NCI-H1436 (cell line): ENCODE measurements at places on chromosomes 6 and 20.

DNA sequence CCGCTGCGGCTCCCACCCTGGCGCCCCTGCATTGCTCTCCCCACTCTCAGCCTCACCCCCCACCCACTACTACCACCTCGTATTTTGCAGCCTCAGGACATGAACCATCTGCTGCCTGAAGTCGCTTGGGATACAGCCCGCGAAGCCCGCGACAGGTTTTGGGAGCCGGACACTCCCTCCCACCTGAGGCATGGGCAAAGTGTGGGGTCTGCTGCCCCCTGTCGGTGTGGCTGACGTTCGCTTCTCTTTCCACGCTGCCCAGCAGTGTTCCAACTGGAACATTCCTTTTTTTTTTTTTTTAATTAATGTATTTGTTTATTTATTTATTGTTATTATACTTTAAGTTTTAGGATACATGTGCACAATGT lies 15.3 kb upstream of the LPA start:
- no peak for DNase-seq

DNA sequence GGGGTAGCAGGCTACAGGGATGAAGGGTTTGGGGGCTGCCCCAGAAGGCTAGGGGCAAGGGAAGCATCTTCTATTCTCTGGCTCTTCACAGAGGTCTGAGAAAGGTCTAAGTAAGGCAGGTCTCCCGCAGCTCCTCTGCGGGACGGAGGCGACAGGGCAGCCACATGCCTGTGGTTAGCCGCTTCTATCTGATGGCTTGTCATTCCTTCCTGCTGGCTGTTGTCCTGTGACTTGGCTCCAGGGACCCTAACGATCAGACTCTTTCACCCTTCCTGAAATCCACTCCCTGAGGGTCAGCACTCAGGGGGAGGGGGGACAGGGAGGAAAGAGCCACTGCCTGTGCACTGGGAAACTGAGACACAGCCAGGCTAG lies 673 bp downstream of the CST7 start:
- DNase-seq: no peak

DNA sequence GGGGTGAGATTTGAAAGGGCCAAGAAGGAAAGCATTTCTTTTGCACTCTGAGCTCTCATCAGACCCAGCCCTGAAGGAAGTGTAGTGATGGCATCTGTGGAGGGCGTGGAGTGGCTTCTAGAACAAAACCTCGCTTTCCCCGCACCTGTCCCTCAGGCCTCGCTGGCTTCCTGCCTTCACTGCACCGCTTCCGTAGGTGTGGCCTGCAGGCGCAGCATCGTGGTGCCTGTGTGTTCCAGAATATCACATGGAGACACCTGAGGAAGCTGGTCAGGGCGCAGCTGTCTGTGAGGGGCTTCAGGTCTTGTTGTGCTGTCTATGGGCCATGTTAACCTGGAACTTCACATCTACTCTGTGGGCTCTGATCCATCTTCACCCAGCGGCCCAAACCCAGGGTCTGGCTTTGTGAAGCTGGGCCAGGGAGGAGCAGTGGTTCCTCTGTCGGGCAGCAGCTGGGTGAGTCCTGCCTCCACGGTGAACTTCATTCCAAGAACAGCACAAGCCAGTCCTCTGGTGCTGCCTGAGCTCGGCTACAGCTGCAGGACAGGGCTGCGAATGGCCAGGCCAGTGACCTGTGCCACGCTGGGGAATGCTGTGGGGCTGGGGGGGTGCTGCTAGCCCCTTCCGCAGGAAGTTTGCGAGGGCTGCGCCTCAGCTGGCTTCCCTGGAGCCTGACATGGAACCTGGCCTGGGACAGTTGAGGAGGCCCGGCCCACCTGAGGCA lies 40.9 kb downstream of the DSTN start:
- DNase-seq: no peak

DNA sequence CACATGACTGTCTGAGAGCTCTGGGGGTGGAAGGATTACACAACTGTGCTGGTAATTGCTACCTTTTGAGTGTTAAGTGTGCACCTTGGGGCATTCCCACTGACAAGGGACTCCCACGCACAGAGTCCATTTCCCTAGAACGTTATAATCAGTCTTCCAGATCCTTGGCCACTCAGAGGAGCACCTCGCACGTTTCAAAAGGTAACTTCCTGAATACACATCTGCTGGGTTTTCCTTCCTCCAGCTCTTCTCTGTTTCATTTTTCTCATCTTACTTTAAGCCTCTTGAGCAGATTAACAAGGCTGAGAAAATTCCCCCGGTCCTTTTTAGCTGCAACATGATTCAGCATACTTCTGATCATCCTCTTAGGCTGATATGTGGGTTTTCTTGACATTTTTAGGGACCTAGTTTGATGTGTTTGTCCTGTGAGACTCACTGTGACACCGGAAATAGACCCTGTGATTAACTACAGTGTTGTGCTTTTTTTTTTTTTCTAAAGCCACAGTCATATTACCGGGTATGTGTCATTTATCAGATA lies 98.4 kb upstream of the DUSP22 start:
- DNase-seq: no peak

DNA sequence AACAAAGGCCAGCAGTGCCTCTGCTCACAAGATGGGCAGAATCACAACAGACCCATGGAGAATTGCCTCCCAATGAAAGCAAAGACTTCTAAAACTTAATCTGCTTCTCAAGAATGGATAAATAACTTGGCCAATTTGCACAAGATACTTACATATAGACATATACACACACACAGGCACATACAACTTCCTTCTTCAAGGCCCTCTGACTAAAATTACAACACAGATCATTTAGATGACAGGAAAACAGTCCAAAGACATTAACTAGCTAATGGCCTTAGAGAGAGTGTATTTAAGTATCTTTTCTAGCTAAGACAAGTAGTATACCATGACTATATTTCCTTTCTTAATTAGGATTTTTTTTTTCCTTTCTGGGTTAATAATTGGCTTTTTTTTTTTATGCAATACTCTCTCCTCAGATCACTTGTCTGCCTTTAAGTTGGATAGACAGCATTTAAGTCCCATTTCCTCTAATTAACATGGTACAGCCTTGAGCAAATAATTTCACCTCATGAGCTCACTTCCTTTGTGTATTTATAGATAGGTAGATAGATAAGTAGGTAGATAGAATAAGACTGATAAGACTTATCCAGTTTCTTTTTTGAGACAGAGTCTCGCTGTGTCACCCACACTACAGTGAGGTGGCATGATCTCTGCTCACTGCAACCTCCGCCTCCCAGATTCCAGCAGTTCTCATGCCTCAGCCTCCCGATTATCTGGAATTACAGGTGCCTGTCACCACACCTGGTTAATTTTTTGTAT lies 70.0 kb downstream of the NRSN1 start:
- DNase-seq: no peak

- no peak for DNase-seq
Measured at GRCh38 chr6:7532821-7533220, 8.7 kb upstream of the DSP start.
